ENCODE measurements at places on chromosomes 5 and 9.

DNA sequence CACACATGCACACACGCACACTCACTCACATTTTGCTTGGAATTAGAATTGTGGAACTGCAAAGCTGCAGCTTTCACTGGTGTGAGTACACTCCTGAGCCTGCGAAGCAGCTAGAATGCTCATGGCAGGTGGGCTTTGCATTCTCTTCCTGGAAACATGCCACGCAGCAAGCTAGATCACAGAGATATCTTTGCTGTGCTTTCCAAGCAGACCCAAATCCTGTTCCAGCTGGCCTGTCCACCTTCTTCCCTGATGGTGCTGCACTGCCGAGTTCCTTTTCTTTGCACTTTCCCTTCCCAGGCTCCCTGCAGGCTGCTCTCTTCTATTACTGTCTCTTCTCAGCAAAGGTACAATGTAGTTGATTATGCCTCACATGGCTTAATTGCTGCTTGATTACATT is 92.7 kb upstream of the CKMT2 start:
- DNase-seq, result no peak

- DNase-seq, result no peak
Measured at GRCh38 chr5:168347368-168348083, 56.1 kb downstream of the WWC1 start.

- no peak for DNase-seq
Measured at GRCh38 chr5:19352120-19352519, 635.9 kb downstream of the CDH18 start.

- no peak for DNase-seq
Measured at GRCh38 chr5:124860291-124860655, 113.8 kb upstream of the ZNF608 start.

DNA sequence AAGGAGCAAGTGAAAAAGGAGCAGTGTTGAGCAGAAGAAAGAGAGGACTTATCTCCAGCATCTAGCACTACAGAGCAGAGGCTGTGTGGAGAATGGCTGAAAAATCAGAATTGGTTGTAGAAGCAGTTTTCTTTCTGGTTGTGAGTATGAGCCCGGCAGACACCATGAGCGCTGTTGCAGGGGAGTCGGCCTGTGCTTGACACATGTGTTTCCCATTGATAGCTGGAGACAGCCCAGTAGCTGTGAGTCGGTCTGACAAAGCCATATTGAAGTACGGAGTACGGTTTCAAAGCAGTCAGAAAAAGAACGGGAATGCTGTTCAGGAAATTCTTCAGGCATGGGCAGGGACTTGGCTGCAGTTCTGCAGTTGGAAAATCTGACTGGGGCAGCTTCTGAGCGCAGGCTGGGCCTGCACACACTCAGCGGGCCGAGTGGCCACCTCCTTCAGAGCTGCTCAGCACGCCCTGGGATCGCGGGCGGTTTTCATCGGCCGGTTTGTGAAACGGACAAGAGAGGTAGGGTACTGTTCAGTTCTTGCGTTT is at the start of gene SGCD:
SGCD (plus strand) TSS at position 447 of the 542 bp plus-strand sequence.
- DNase-seq, result peak; percentile 69

Measured in right lung (tissue), 10 donors.